KBM-7 (cell line): ENCODE measurements at places on chromosomes 13 and 19.

DNA sequence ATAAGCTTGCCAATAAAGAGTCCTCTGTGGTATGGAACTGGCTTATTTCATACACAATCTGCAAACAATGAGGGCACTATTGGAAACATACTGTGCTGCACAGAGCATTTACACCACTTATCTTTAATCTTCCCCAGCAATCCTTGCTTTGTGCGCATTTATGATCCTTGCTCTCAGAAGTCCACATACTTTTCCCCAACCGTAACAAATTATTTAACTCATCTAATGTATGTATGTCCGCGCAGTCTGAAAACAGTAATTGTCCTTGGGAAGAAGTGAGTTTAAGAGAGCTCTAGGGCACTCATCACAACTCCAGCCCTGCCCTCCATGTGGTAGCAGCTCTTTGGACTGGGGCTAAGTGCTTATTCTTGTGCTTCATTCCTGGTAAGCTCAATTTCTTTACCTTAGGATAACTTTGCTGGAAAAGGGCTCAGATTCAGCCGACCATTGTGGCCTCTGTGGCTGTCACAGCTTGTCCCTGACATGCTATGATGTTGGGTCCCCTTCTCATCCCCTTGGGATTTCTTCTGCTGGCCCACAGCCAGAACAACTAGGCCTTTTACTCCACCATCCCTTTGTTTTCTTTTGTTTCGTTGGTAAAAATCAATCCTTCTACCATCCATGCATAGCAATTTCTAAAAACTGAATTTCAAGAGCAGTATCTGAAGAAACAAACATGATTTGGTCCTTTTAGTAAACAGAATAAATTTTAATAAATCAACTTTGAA lies 152.7 kb downstream of the TNFRSF19 start:
- no peak for DNase-seq

- no peak for DNase-seq
Measured at GRCh38 chr13:98216135-98216565, 39.1 kb upstream of the RNF113B start.

GRCh38 chr19:47716270-47716937 lies 3.2 kb downstream of the EHD2 start:
- DNase-seq = no peak

DNA sequence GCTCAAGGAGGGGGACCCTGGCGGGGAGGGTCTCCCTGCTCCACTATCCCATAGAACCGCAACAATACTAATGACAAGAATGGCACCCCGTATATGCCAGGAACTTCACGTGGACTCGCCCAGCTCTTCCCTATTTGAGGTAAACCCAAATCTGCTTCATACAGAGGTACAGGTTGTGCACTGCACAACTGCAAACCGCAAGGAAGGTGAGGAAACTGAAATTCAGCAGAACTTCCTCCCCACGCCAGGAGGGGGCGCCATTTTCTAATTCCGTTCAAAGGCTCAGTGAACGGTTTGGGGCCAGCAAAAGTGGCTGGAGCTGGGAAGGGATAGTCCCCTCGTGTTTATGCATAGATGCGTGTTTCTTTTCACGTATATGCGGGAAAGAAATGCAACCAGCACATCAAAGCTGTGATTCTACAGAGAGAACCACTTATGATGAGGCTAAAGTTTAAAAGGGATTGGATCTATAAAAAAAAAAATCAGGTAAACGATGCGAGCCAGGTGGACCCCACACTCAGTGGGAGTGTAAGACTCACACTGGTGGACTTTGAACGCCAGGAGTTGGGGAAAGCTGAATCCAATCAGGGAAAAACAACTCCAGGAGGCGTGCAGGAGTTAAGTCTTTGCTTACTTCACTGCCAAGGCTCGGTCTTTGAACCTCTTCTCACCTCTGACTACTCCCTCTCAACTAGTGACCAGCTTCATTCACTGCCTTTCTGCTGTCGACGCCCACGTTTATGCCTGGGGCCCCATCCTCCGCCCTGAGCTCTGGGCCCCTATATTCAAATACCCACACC lies 20.3 kb downstream of the C19orf81 start:
- DNase-seq = peak; percentile 35

GRCh38 chr13:22127277-22128164 lies 456.6 kb downstream of the FGF9 start:
- DNase-seq = no peak

- DNase-seq = no peak
Measured at GRCh38 chr19:13127051-13127450, 9.0 kb downstream of the NACC1 start.

DNA sequence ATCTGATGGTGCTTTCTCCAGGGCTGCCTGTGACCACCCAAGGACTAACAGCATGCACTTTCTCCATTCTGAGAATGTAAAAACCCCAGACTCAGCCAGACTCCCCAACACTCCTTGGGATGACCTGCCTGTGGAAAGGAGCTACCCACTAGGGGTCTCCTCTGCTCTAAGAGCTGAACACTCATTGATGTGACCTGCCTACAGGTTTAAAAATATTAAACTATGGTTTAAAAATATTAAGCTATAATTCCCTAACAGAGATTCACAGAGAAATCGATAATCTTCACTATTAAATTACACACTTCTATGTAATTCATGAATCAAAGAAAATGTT lies 696.2 kb upstream of the SLITRK5 start:
- DNase-seq = no peak

- DNase-seq = no peak
Measured at GRCh38 chr13:97574926-97575325, 141.0 kb downstream of the RAP2A start.

- DNase-seq = no peak
Measured at GRCh38 chr19:46408664-46409039, 4.7 kb downstream of the CCDC8 start.

DNA sequence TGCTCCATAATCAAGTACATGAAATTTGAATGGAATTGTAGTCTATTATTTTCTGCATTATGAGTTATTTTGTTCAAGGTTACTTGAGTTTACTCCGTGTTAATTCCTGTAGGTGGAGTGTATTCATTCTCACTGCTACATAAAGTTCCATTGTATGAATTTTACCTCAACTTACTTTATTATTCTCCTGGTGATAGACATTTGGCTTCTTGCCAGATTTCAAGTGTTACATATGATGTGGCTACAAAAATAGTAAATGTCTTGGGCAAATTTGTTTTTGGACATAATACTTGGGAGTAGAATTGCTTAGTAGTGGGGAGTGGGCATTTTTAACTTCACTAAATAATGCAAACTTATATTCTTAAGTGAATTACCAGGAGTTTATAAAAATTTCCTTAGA lies 328.9 kb downstream of the SHISA2 start:
- DNase-seq = no peak

GRCh38 chr19:49438261-49438660 lies 3.1 kb downstream of the SLC17A7 start:
- DNase-seq = no peak

GRCh38 chr19:8336072-8336569 lies 6.9 kb downstream of the KANK3 start:
- no peak for DNase-seq

DNA sequence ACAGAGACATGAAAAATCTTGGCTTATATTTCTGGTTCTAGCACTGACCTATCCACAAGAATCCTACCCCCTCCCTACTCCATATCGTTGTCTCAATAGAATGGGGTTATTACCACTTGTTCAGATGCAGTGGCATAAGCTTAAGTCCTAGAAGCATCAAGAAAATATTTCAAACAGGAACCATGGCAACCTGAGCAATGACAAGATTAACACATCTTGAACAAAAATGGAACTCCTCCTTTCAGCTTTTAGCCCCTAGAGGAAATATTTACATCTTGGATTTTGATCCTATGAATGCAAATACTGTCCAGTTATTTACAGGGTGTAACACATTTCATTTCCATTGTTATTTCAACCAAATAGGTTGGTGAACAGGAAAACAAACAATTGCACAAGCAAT lies 46.1 kb upstream of the TSC22D1 start:
- no peak for DNase-seq

GRCh38 chr13:111393221-111393790 lies 72.9 kb downstream of the TEX29 start:
- no peak for DNase-seq

- no peak for DNase-seq
Measured at GRCh38 chr19:7676854-7677253, at the start of gene MCEMP1. Gene MCEMP1, plus strand, starts transcription at chr19:7677090. Its CDS starts 31 bp downstream, at chr19:7677121.

GRCh38 chr13:113900646-113901045 lies 36.8 kb upstream of the GAS6 start:
- no peak for DNase-seq

GRCh38 chr13:24605923-24606372 lies 74.3 kb upstream of the ATP12A start:
- peak; percentile 80 for DNase-seq

DNA sequence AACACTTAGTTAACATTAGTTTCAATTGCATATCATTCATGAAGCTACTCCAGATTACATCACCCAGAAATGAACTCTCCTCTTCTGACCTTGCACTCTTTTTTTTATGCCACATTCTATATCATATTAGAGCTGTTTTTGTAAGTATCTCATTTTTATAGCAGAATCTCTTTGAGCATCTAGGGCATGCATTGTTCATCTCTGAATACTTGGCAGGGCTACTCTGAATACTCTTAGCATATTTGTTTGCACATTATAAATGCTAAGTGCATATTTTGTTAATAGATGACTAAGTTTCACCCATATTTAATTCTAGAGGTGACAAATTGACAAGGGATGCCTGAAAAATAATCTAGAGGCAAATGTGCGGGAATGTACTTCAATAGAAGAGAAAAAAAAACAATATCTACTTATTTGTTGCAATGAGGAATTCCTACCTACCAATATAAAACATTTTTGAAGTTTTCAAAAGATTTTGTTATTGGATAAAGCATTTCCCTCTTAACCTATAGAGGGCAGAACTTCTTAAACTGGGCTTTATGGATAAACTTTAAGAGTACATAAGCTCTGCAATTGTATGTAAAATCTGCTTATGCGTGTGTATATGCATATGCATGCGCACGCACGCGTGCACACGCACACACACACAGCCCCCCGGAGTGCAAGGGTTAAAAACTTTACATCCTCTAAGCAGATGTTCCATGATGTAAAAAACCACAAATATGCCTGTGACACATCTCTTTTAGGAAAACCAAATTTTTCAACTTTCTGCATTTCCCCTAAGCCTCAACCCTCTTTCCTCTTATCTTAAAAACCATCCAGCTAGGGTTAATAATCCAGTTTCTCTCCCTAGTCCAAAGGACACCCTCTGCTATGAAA lies 73.0 kb upstream of the OXGR1 start:
- DNase-seq = no peak

DNA sequence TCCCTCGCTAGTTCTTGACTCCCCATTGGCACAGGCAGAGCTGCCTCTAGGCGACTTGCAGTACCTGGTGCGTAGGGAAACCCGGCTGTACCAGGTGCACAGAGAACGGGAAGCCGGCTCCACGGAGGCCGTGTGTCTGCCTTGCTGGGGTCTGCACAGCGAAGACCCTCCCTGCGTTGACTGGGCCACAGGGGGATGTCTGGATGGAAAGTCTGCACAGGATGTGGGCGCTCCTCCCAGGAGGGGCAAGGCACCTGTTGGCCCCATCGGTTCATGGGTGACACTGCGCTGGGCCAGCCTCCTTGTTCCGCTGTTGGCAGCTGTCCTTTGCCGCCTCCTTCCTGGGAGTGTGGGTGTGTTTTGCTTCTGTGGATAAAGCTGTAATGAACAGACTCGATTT lies 138.3 kb downstream of the TEX29 start:
- no peak for DNase-seq

GRCh38 chr13:32075170-32075851 lies 43.7 kb downstream of the FRY start:
- no peak for DNase-seq

GRCh38 chr13:44698066-44698465 lies 121.9 kb upstream of the TSC22D1 start:
- DNase-seq = no peak

DNA sequence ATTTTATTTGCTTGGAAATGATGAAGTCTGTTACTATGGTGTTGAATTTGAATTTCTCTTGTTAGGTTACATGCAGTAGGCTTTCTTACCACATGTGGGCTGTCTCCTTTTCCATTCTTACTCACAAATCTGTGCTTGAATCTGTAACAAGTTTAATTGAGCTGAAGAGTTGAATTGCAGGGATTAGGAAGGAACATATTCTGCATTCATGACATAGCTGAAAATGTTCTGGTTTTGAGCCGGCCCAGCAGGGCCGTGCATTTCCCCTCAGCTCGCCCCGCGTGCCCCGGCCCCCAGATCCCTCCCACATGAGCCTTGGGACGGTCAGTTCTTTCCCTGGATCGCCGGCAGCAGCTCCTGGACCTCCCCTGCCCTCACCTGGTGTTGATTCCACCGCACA lies 28.1 kb downstream of the TFDP1 start:
- DNase-seq = no peak

DNA sequence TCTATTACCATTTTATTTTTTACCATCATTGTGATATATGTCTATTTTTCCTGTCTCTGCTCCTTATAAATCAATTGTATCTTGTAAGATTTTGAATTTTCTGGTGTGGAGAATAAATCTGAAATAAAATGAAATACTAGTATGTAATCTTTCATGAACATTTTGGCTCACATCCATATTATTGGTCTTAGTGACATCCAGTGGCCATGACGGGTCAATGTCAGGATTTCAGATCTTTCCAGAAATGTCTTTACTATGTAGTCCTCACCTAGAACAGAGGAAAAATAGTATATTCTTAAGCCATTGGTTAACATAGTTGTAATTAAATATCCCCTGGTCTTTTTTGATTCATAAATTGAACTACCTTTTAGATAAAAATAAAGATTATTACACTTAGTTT lies 109.8 kb upstream of the GPC6 start:
- DNase-seq = no peak

- no peak for DNase-seq
Measured at GRCh38 chr13:89746554-89746953, 1600.9 kb upstream of the MIR17HG start.

DNA sequence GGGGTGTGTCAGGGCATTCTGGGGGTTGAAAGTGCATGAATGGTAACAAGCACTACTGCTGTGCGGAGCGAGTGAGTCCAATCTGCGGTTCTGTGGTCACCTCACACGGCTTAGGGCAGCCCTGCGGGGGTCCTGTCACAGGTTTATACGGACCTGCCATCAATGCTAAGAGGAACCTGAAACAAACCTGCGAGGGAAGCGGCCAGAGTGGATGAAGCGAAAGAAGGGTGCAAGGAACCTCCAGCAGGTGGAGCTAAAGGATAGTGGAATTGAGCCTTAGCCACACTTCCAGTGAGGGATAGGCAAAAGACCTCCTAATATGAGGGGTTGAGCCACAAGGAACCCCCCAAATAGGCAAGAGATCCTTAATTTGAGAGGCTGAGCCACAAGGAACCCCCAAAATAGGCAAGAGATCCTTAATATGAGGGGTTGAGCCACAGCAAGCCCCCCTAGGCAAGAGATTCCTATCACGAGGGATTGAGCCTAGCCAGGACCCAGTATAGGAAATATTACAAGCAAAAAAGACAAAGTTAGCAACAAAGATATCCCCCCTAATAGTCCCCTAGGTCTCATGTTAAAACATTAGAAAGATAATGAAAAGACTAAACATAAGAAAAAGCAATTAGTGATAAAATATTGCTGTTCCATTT lies 6.3 kb upstream of the ZNF69 start:
- DNase-seq = peak; percentile 82

GRCh38 chr13:111947026-111947810 lies 119.7 kb upstream of the SOX1 start:
- no peak for DNase-seq

GRCh38 chr19:46932346-46932745 lies 71.5 kb downstream of the ARHGAP35 start:
- no peak for DNase-seq
